Stimulated activated CD4-positive, alpha-beta T cell treated with anti-CD3 and anti-CD28 coated beads, Interleukin-1b, Interleukin-23, amount 100 ng/mL, for 48 hours (primary cell): ENCODE measurements at places on chromosomes 7 and 10.

DNA sequence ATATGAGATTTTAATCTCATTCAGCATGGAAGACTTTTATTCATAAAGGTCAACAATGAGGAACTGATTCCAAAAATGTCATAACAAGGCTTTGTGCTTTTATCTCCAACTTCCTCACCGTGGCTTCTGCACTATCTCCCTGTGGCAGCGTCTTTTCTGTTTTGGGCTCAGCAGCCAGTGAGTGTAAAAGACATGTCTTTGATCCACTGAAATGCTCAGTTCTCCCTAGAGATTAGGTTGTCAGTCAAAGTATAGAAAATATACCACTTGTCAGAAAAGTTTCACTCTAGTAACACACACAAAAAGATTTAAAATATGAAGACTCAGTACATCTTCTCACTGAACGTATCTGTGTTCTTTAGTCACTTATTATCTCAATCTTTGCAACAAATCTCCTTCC, 901.8 kb upstream of the ZWINT start:
- DNase-seq: no peak

DNA sequence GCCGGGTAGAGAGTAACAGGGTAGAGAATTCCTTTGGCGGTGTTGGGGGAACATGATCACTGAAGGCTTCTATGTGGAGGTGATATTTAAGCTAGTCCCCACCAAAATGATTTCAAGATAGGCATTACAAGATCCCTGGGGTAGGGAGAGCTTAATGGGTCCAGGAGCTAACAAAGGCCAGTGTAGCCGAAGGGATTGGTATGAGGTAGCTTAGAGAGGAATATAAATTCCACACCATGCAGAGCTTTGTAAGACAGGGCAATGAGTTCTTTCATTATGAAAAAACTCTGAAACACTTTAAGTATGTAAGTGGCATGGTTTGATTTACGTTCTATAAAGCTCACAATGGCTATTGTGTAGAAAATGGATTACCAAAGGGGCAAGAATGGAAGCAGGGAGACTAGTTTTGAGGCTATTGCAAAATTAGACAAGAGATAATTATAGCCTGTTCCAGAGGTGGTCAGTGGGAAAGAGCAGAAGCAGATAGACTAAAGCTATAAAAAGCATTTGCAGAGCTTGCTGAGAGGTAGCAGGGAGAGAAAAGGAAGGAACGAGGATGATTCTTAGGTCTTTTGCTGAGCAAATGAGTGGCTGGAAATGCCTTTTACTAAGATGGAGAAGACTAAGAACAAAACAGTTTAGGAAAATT, 119.7 kb upstream of the SLC25A13 start:
- DNase-seq: no peak

DNA sequence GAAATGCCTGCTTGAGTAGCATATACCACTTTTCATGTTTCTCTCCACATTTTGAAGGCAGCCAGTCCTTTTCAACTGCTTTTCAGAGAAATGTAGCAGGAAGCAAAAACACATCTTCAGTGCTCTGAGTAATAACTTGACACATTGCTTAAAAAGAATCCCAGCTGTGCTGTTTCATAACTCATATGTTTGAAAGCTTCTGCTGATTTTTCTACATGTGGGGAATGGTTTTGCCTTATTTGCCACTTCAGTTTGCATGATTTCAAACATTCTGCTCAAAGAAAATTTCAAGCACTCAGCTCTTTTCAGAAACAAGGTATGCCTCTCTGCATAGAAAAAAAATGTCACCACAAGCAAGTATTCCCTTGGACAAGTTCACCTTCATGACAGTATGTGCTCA, 732.8 kb downstream of the POM121L12 start:
- no peak for DNase-seq

DNA sequence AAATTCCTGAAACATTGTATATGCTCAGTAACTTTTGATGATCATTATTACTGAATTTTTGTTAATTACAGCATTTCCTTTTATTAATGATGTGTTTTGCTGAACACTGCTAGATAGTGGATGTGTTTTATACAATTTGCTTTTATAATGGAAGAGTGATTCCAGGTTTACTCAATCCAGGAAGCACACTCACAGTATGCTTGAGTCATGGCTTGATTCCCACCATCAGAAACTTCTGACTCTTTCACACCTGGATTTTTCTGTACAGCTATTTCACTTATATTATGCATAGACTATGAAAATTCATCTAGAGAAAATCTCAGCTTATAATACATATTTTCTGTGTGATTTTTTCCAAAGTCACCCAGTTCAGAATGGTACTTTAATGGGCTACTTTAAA, 1040.9 kb downstream of the GRM8 start:
- DNase-seq: no peak

DNA sequence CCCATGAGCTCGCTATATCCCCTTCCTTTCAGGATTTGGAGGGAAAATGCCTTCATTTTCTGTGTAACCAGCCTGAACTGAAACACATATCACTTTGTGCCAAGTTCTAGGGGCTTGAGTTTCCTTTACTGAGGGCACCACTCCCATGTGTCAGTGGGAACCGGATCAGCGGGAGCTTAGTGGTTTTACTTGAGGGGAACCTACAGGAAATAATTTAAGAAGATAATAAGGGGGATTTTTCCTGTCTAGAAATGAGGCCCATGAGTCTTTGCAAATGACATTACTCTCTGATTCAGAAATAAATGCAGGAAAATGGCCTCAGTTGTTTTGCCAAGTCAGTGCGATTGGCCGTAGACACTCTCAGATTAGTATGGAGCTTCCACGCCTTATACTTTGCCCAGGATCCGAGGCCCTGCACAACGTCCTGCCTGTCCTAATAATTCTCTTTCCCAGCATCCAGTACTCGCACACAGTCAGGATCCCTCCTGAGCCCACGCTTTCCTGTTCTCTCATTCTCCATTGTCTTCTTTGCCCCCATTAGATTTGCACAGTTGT, 86.4 kb upstream of the LYZL1 start:
- DNase-seq: no peak

DNA sequence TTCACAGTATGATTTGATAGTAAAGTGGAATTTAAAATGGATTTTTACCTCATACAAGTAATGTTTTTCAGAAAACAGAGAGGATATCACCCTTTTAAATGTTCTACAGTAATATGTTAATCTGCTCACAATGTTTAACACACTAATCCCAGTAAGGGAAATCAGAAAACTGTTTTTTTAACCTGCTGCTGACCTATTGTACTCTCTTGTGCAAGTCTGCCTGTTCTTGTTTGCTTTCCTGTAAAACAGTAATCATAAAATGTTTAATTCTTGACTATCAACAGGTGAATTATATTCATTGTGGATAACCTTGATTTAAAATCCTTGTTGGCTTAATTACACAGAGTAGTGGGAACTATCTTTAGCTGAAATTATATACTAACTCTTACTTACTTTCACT, 126.4 kb downstream of the GNAT3 start:
- DNase-seq: no peak

DNA sequence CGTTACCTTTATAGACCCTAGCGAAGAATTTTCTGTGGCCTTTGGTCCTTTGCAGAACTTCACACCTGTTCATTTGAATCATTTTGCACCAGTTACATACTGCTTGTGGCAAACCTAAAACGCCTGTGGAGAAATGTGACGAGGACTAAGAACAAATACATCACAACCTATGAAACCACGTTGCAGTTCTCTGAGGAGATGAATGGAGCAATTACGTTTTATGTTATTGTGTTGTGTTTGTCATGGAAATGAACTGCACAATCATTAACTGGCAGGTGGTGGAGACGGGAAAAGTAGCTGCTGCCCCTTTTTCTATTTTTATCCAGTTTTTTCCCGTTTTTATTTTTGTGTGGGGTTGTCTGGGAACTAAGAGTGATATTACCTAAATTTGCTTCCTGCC, 505.5 kb downstream of the SDK1 start:
- DNase-seq: no peak

GRCh38 chr10:124300224-124300623, 118.5 kb downstream of the OAT start:
- DNase-seq: no peak

- DNase-seq: no peak
Measured at GRCh38 chr7:54778696-54779540, 19.9 kb upstream of the SEC61G start.

DNA sequence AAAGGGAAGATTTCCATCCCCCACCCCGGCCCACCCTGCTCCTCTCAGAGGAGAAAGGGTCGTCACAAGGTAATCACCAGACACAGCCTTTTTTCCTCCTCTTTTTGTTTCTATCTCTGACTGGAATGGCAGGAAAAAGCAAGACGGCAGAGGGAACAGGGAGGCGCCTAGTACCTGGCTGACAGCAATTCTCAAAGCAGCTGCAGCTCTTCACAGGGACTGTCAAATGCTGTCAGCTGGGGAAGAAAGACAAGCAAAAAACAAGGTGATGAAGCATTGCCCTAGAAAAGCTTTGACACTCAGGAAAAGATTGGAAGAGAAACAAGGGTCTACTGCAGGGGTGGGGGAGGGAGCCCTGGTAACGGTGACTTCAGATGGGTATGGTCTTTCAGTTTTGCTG, 52.7 kb downstream of the GNA12 start:
- DNase-seq: no peak

DNA sequence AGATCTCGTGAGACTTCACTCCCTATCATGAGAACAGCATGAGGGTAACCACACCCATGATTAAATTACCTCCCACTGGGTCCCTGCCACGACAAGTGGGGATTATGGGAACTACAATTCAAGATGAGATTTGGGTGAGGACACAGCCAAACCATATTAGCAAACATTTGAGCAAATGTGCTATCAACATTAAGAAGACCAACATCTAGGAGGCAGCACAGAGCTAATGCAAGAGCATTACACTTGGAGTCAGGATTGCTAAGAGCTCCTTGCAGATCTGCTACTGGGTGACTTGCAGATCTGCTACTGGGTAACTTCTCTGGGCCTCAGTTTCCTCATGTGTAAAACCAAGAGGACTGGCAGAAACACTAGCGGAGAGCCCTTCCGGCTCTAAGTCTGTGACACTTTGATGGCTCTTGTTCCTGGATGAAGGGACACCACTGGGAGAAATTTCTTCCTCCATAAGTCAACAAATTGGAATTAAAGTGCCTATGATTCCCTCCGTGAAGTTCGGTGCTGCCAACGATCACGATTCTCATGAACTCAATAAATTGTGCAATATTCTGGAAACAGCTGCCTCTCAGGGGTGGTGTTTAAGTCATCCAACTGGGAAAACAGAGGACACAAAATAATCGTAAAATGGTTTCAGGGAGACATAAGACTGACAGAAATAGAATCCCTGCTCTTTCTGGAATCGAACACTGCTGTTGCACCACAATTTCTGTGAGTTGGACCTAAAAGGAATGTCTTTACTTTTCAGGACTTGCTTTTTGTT, 115.8 kb upstream of the ITGB1 start:
- DNase-seq: no peak

GRCh38 chr10:3126741-3127346, 45.7 kb downstream of the PITRM1 start:
- no peak for DNase-seq

GRCh38 chr7:66246554-66247171, 41.5 kb downstream of the TPST1 start:
- no peak for DNase-seq

DNA sequence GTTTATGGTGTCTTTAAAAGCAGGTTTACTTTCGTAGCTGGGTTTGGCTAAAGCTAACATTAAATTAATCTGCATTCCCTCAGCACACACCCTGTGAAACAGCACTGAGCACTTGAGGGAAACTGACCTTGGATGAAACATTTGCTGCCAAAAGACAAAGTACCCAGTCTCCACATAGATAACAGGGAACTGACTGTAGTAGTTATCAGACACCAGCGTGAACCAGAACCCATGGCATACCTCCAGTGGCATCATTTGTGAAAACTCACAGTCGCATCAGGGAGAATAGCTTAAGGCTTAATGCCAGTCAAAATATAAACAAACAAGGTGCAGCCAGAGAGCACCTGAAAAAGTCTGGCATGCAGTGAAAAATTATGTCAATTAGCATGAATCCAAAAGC, 357.8 kb upstream of the C7orf33 start:
- DNase-seq: no peak

DNA sequence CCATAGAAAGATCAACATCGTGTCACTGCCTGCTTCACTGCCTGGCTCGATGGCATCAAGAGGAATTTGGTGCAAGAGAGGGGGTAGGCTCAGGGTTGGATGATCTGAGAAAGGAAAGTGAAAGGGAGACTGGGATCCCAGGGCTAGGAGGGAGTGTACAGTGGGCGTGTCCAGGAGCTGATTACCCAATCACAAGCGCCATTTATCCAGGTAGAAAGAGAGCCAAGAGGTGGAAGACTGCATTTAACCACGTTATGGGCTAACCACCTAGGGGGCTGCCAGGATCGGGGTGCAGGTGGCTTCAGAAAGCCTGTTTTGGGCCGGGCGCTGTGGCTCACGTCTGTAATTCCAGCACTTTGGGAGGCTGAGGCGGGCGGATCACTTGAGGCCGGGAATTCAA, 10.3 kb downstream of the PODXL start:
- no peak for DNase-seq

DNA sequence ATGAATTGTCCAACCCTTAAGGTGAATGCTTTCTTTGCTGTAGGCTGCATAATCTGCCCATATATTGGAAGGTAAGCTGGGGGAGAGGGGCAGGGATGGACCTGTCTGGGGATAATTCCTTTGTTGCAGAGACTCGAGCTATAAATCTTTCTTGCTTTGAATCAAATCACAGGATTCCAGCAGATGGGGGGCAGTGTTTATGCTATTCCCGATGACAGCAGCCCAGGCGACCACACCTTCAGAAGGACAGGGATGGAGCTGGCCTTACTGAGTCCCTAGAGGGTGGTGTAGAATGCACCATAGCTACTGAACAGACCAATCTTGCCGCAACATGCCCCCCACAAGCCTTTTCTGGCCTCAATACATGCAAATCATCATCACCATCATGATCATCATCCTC, 2.5 kb downstream of the PODXL start:
- DNase-seq: no peak

- no peak for DNase-seq
Measured at GRCh38 chr10:52900593-52900992, 128.0 kb upstream of the MBL2 start.

GRCh38 chr7:125424721-125425120, 495.1 kb upstream of the POT1 start:
- no peak for DNase-seq
